ENCODE measurements at places on chromosomes 12 and 14. TPM values are rescaled to one million over a fixed set of nuclear protein-coding genes. Genes with fewer than 3 reads are reported as not detected.

TAS2R19 gene
- total RNA-seq: 5.7 TPM

HNF1A gene
- total RNA-seq: not detected

DNA sequence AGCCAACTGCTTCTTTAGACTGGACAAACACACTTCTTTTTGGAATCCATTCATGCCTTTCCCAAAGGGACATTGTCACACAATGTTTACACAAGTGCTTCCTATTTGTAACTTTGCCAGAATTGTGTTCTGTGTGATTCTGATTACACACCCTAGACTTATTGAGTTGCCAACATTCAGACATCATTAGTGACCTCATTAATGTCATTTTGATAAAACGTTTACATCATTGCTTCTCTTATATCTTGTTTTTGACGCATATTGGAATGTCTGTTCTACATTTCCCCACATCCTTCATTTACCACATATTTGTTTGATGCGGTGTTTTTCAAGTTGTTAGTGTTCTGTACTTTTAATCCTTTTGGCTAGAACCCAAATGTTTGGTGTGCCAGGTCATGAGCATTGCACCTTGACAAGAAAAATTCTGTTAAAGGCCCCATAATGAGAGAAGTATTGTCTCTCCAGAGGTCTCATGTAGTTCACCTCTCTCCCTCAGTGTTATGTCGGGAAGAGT, 305.5 kb downstream of the AEBP2 start:
- H3K4me3 ChIP-seq: no peak overlapping the region
- no peaks in the 10 kb centered on the region for H3K27me3 ChIP-seq
- H3K36me3 ChIP-seq: no peaks in the 10 kb centered on the region
- no peak overlapping the region for H3K27ac ChIP-seq
- DNase-seq: no peak

DNA sequence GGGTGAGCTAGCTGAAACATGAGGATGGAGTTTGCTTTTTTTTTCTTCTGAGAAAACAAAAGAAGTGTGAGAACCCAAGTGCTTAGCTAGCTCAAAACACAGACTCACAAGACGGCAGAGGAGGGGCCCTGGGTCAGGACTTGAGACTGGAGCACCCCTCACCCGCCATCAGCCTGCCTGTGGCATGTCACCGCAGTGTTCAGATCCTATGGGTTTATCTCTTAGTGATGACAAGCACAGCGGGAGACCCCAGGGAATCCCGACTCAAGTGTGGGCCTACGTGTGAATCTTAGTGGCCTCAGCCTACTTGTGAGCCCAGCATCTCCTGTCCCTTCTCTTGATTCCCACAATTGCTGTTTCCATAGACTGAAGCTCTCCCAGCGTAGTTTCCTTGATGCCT, 22.9 kb downstream of the DYRK4 start:
- H3K27ac ChIP-seq: no peak overlapping the region
- H3K4me1 ChIP-seq: no peaks in the 10 kb centered on the region
- H3K4me3 ChIP-seq: no peak overlapping the region
- no peak for DNase-seq
- peaks cover 4% of the 10 kb centered on the region for H3K36me3 ChIP-seq

DNA sequence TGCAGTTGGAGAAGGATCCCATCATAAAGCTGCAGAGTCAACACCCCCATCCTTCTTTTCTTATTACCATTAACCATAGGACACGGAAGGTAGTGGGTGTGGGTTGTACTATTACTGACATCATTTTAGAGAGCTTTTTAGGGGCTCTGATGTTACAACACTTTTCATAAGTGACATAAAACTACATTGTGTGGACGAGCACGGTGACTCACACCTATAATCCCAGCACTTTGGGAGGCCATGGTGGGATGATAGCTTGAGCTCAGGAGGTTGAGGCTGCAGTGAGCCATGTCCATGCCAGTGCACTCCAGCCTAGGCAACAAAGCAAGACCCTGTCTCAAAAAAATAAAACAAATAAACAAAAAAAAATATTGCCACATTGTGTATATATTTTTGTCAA, 167.1 kb downstream of the DUSP6 start:
- H3K27ac ChIP-seq: no peak overlapping the region
- DNase-seq: no peak
- no peaks in the 10 kb centered on the region for H3K4me1 ChIP-seq

GRCh38 chr12:106297681-106298080, 4.9 kb upstream of the TCP11L2 start:
- no peaks in the 10 kb centered on the region for H3K27me3 ChIP-seq
- DNase-seq: peak; percentile 33
- peaks cover 23% of the 10 kb centered on the region for H3K4me1 ChIP-seq

Data from B cell (primary cell).